ENCODE measurements at places on chromosomes 16 and 17.

GRCh38 chr16:56338566-56339318 is 86.6 kb downstream of the AMFR start:
- DNase-seq: no peak

DNA sequence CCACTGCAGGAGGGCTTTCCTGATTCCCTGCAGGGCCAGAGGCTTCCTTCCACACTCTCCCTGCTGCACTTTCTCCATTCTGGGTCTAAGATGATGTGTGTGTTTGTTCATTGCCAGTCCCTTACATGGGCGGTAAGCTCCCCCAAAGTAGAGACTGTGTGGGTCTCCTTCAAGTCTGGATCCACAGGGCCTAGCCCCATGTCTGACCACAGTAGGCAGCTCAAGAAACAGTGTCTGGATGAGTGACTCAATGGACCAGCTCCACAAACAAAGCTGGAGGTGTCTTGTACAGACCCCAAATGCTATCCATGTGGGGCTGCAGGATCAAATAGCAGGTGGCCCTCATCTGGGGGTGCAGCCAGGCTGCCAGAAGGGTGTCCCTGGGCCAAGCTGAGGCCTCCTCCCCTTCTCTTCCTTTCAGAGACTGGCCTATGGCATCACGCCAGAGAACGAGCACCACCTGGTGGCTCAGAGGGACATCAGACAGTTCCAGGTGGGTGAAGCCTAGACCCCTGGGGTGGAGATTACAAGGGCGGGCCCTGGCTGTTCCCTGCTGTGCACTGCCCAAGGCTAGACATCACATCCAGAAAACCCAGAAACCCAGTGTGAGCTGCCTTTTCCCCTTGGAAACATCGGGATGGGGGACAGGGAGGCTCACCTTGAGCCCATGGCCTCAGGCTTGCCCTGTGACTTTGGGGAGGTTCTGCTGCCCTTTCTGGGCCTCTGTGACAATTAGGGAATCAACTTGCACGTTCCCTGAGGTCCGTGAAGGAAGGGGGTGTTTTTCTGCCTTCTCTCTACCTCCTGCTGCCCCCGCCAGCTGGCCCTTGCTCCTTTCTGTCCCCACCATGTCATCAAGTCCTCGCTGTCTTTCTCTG is 45.9 kb downstream of the SLC6A2 start:
- no peak for DNase-seq

- DNase-seq: no peak
These were observed 23.0 kb downstream of the ADGRG5 start for GRCh38 chr16:57565461-57565860.

DNA sequence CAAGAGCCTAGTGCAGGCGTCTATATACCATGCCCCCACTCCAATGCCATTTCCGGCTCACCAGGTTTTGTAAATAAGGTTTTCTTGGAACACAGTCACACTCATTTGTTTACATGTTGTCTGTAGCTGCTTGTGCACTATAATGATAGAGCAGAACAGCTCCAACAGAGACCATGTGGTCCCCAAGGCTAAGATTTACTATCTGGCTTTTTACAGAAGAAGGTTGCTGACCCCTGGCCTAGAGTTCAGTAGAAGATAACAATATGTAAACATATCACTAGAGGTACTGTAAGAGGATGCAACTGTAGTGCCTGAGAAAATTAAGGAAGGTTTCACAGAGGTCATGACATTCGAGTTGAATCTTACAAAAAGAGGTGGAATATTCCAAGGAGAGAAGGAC is 66.3 kb downstream of the CACNG1 start:
- DNase-seq: no peak

- no peak for DNase-seq
These were observed 24.2 kb downstream of the ORC6 start for GRCh38 chr16:46713634-46714033.

DNA sequence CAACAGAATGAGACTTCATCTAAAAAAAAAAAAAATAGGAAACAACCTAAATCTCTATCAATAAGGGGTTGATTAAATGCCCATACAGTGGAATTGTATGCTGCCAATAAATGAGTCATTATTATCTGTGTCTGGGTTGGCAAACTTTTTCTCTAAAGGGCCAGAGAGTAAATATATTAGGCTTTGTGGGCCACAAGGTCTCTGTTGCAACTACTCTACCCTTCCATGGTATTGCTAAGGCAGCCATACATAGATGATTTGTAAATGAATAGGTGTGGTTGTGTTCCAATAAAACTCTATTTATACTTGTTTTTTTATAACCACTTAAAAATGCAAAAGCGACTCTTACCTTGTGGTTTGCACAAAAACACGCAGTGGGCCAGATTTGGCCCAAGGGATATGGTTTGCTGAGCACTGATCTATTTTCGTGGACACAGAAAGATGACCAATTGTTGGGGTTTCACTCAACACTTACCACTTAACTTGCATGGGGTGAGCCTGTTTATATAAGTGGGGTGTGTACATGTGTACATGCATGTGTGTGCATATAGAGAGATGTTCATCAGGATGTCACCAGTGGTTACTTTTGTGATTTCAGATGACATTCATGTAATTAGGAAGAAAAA is 12.4 kb upstream of the IL4R start:
- DNase-seq: no peak

- no peak for DNase-seq
These were observed 100.6 kb downstream of the ENGASE start for GRCh38 chr17:79174905-79175856.

DNA sequence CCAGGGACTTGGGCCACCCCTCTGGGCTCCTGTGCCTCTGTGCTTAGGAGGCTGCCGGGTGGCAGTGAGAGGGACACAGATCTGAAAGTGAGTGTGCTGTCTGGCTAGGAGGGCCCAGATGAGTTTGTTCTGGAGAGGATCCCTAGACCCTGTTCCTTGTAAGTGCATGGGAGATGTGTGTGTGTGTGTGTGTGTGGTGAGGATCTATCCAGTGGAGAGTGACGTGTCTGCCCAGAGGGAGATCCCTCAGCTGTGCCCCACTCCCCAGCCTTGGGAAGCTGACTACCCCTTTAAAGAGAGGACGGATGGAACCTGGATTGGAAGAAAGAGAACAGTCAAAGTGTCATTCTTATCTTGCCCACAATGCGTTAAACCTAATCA is 25.5 kb upstream of the CDC42EP4 start:
- no peak for DNase-seq

- no peak for DNase-seq
These were observed 2.1 kb downstream of the CPD start for GRCh38 chr17:30380643-30381339.

DNA sequence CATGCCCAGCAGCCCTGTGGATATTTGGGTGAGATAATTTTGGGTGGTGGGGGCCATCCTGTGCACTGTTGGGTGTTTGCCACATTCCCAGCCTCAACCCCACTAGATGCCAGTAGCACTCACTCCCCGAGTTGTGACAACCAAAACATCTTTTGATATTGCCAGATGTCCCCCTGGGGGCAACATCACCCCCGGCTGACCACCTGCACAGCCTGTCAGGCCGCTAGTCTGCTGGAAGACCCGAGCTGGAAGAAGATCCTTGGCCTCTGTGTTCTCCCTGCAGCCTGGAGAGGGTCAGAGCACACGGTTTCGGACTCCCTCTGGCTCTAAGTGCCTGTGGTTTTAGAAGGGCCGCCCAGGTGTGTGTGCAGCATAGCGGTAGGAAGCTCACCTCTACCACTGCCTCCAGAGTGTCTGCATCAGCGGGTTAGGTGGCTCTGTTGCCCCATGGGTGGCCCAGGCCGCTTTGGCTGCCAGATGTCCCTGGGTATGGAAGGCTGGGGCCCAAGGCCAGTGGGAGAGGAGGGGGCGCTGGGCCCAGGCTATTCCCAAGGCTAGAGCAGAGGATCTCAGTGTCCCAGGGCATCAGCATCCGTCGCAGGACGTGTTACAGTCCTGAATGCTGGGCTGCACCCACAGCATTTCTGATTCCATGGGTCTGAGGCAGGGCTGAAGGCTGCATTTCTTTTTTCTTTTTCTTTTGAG is 195.8 kb upstream of the GSE1 start:
- peak; percentile 75 for DNase-seq

GRCh38 chr17:75077072-75077495 is 10.7 kb upstream of the SLC16A5 start:
- DNase-seq: no peak

DNA sequence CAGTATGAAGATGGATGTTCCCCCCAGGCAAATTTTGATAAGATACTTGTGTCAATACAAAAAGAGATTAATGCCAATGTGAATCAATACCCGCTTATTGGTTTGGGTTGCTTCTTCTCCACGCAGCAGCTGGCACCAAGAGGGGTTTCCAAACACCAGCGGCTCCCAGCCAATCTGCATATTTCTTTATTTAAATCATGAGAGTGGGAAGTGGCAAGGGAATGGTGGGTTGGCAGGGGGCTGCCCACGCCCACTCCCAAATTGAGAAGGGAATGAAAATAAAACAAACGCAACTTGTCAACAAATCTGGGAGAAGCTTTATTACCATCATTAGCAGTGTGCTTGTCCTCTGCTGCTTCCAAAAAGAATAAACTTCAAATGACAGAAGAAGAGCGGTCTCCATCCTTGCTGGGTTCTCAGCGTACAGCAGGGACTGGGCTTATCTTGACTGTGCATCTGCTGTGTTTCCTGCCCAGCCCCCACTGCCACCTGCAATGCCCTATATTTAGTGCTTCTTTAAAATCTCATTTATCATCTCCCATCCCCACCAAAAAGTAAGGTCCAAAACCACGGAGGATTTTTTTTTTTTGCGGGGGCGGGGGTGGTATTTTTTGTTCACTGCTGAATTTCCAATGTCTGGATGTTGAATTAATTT is 34.9 kb upstream of the C16orf78 start:
- DNase-seq: no peak

GRCh38 chr17:82232876-82233785 is 4.3 kb downstream of the SLC16A3 start:
- no peak for DNase-seq

DNA sequence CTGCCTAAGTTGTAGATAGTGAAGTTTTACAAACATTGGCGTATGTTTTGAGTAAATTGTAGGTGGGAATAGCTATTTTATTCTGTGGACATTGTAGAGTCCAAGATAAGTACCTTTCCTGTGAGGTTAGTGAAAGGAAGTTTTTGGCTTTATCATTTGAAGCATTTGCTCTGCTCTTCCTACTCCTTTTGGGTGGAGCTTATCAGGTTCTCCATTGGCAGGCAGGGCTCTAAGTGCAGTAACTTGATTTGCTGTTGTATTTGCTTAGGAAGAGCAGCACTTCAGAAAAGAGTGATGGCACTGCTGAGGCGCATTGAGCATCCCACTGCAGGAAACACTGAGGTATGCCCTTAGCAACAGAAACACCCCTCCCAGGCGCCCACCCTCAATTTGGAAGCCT is 70.1 kb downstream of the OMG start:
- no peak for DNase-seq

- no peak for DNase-seq
These were observed 1.4 kb upstream of the CRYM start for GRCh38 chr16:21279501-21279900.

GRCh38 chr17:38707678-38708351 is 2.7 kb downstream of the MLLT6 start:
- DNase-seq: no peak

GRCh38 chr17:78227455-78227916 is 3.9 kb upstream of the TMEM235 start:
- no peak for DNase-seq

GRCh38 chr16:10103118-10103517 is 79.1 kb downstream of the GRIN2A start:
- DNase-seq: no peak

DNA sequence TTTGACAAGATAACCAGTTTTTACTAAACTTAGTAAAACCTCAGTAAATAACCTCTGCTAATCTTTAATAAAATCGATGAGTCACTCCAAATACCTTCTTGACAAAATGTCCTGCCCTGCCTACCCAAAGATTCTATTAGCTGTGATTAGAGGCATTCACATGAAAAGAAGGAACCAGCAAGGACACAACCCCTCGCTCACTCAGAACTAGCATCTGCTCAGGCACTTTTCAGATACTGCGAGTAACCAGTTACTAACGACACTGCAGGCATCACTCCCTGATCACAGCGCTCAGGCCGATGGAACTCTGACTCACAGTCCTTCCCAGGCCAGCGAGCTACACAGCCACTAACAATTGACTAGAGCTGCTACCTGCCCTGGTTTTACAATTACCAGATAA is 24.3 kb downstream of the PELP1 start:
- DNase-seq: no peak

- DNase-seq: peak; percentile 97
These were observed at the start of gene UTP18 for GRCh38 chr17:51260237-51261023. TSS of gene UTP18 (plus strand) at chr17:51260546. CDS start at chr17:51260585, 39 bp downstream.

GRCh38 chr16:56228476-56228875 is 37.2 kb downstream of the GNAO1 start:
- DNase-seq: no peak

DNA sequence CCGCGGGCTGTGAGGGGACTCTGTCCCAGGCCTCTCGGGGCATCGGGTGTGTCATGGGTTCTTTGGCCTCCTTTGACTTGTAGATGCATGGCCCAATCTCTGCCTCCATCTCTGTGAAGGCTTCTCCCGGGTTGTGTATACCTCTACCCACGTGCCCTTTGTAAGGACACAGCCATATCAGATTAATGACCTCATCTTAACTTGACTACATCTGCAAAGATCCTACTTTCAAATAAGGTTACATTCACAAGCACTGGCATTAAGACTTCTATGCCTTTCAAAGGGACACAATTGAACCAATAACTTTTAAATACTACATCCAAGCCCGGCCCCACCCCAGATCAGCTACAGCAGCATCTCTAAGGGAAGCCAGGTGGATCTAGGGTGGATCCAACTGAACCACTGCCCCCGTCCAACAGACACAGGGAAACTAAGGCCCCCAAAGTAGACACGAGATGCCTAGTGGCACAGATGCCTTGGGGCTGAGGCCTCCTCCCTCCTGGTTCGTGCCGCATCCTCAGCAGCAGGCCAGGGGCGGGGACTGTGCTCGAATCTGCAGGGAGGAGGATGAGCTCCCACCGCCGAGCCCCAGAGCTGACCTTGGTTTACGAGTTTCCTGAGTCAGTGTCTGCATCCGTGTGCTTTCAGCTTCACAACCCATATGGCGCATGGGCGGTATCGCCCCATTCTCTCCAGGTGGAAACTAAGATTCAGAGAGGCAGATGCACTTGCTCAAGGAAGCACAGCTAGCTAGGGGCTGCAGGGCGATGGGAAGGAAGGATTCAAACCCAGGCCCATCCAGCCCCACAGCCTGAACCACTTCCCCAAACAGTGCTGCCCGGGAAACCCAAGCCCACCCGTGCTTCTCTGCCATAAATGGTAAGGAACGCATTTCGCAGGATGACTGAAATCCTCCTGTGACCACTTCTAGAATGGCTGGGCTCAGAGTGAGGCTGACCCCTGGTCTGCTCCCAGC is 353.3 kb downstream of the C16orf95 start:
- DNase-seq: peak; percentile 50

DNA sequence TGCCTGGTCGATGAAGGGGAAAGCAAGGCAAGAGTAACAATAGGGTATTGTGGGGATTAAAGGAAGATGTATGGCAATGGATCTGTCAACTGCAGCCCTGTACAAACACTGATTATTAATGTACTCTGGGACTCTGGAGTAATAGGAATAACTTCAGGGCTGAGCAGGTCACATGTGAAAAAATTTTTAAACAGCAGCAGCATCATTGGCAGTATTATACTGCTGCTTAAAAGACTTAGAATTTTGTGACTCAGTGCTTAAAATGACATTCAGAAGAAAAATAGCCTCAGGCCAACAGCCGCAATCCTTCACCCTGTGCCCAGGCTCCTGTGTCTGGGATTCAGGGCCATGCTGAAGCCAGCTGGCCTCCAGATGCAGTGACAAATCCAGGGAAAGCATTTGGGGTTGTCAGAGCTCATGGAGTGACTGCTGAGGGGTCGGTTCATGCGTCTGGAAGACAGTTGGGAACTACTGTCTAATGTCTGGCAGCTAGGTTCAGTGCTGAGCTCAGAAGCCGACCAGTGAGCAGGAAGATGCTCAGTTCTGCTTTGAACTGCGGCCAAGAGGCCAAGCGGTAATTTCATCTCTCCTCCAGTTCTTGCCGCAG is 22.2 kb downstream of the TEX2 start:
- no peak for DNase-seq
